ENCODE measurements at places on chromosomes 4 and X. TPM values are rescaled to one million over a fixed set of nuclear protein-coding genes. Genes with fewer than 3 reads are reported as not detected.

The SCARB2 gene
- total RNA-seq: 243 TPM

The UCHL1 gene
- 411 TPM for total RNA-seq

DNA sequence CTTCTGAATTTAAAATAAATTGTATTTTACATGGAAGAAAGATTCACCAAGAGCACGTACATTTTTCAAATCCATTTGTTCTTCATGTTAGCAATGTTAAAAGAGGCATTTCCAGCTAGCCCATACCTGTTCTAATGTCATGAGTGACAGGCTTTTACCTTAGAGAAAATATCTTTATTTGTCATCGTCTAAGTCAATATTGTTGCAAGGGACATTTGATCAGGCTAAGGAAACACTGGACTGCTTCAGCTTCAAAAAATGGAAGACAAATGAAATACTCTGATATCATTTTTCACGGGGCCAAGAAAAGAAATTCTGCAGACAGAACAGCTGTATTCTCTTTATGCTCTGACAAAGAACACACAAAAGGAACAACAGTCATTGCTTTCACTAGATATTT is 207.7 kb downstream of the RCHY1 start:
- no peak for DNase-seq

DNA sequence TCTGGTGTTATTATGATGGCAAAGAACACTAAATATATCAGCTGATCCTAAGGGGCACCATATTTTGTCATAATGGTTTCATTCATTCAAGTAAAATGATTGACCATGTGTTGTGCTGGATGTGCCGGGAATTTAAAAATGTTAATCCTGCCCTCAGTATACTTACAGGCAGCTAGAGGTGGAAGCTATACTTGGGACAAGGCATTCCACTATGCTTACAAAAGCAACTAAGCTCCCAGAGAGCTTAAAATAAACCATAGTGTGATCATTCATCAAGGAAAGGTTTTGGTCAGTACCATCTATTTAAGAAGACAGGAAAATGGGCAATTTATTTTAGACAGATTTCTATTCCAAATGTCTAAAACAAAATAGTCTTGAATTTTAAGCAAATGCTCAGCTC is 46.4 kb downstream of the NR3C2 start:
- DNase-seq: no peak

DNA sequence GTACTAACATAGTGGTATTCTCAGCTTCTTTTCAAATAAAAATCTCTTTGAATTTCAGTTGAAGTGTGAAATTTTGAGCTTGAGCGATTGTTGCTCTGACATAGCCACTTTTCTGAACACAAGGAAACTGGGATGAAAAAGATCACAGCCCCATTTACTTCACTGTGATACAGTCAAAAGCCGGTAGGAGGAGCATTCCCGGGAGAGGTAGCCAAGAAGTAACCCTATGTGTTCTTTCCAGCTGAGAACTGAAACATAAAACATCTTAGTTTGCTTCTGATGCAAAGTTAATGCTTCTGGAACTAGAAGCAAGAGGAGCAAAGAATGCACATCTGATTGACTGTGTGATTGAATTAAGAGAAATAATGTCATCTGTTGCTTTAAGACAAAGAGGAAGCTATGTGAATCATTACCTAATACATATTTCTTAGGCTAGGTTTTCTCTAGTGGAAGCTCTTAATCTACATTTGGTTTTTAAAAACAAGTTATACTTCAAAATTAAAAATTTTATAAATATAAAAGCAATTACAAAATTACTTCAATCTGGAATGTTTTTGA is 88.3 kb upstream of the UNC5C start:
- peak; percentile 29 for DNase-seq

- DNase-seq: no peak
Measured at GRCh38 chr4:14254926-14255325, 627.4 kb upstream of the BOD1L1 start.

- DNase-seq: no peak
Measured at GRCh38 chr4:42396752-42397634, at the start of gene SHISA3. Gene SHISA3 (plus strand): TSS chr4:42397488. CDS start chr4:42398057, 569 bp downstream.

GRCh38 chrX:6983207-6983955 is 164.1 kb upstream of the STS start:
- DNase-seq: no peak

DNA sequence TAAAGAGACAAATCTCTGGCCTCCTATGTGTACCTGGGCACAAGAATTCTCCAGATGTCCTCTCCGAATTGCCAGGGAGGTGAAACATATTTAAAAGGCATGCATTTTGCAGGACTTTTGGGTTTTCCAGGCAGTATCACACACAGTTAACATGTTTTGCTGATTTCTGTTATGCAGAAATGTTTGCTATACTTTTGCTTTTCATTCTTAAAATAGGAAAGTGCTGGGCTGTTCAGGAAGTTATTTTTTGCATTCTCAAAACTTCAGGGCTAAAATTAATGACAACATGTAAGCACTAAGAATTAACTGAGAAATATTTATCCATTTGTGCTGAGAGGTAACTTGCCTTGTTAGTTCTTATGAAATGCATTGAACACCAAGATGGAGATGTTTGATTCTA is 390.7 kb upstream of the CTSO start:
- no peak for DNase-seq

DNA sequence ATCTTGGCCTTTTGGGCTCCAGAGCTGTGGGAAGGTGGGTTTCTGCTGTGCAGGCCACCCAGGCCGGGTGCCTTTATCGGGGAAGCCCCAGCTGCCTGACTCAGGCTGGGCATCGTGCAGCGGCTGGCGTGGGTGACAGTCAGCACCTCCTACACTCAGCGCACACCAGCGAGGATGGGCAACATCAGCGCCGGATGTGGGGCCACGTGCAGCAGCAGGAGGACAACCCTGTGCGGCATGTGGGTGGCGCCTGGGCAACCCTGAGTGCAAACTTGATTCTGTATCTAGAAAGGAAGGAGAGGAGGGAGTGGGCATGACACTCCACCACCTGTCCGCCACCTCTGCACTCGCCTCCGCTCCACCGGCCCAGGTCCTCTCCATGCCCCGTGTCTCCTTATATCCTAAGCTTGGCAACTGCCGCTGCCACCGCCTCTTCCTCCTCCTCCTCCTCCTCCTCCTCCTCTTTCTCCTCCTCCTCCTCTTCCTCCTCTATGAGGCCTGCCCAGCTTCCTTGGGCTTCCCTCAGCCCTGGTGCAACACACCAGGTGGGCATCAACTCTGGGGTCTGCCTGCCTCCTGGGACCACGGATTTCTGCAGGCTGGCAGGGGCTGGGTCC is 107.4 kb upstream of the AFAP1 start:
- DNase-seq: no peak

GRCh38 chr4:105894660-105895582 is at the start of gene NPNT:
Gene NPNT (plus strand): TSS chr4:105895471. CDS start chr4:105895653, 182 bp downstream.
- peak; percentile 37 for DNase-seq

DNA sequence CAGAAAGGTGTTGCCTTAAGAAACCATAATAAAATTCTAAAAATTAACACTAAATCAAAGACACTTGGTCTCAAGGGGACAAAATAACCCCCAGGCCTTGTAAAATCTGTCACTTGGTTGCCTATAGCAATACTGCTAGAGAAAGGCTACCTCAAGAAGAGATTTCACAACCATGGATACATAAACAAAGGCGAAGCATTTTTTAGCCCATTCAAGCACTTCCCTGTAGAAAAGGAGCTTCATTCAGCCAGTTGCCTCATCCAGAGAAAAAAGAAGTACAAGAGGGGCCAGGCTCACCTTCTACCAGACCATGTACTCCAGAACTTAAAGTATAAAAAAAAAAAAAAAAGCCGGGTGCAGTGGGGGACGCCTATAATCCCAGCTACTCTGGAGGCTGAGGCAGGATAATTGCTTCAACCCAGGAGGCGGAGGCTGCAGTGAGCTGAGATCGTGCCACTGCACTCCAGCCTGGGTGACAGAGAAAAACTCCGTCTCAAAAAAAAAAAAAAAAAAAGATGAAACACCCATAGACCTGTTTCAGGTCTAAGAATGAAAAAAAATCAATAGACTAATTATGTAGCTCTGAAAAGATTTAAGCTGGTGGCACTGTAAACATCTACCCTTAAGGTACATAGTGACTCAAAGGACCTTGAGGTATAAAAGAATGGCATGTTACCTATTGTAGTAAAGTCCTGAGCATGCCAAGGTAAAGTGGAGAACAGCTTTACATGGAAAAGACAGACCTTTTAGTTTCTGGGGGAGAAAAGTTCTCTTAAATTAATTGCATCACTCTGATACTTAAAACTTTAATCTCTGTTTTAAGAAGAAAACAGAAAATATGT is 18.0 kb downstream of the RUFY3 start:
- DNase-seq: peak; percentile 36

GRCh38 chrX:109441266-109441665 is 40.6 kb downstream of the GUCY2F start:
- DNase-seq: no peak

Measured in spinal cord (tissue), 10 donors.